ENCODE measurements at places on chromosomes 1 and 21.

DNA sequence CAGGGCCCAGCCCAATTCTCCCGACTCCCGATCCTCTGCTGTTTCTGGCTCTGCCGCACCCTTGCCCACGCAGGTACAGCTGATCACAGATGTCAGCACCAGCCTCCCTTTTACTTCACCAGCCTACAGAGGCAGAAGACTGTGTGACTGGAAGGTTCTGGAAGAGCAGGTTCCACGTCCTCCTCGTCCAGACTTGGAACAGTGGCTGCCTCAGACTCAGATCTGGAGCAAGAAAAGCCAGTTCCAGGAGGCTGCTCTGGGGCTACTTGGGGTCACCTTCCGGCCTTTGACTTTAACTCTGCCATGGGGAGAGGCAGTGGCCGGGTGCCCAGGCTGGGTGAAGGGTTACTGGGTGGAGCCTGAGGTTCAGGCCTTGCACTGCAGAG, 16.1 kb upstream of the KLHDC7A start:
- no peak for DNase-seq

DNA sequence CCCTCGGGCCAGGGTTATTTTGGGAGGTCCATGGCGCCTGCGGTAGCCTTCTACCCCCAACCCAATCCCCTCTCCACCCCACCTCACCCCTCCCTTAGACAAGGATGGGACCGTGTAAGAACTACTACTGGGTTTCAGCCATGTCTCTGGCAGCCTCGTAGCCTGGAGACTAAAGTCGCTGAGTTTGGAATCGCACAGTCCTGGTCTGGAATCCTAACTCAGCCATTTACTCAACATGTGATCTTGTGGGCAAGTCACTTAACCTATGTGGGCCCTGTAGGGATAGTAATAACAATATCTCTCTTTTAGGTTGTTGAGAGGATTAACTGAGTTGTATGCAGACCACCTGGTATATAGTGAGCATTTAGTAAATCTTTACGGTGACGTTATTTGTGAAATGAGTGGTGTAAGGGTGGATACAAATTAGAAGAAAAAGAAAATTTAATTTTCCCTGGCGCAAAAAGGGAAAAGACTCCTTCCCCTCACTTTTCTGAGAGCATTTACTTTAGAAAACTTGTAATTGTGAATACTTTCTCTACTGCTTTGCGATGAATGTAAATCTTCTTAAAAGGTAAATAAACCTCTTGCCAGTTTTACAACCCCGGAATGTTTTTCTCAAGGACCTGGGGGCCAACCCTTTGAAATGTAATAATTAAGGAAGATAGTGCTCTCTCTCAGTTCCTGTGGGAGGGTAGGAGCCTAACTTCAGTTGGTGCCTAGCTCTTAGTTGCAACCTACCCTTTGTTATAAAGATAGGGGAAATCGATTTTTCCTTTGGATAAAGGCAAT, 615 bp upstream of the MRPS15 start:
- DNase-seq: no peak

DNA sequence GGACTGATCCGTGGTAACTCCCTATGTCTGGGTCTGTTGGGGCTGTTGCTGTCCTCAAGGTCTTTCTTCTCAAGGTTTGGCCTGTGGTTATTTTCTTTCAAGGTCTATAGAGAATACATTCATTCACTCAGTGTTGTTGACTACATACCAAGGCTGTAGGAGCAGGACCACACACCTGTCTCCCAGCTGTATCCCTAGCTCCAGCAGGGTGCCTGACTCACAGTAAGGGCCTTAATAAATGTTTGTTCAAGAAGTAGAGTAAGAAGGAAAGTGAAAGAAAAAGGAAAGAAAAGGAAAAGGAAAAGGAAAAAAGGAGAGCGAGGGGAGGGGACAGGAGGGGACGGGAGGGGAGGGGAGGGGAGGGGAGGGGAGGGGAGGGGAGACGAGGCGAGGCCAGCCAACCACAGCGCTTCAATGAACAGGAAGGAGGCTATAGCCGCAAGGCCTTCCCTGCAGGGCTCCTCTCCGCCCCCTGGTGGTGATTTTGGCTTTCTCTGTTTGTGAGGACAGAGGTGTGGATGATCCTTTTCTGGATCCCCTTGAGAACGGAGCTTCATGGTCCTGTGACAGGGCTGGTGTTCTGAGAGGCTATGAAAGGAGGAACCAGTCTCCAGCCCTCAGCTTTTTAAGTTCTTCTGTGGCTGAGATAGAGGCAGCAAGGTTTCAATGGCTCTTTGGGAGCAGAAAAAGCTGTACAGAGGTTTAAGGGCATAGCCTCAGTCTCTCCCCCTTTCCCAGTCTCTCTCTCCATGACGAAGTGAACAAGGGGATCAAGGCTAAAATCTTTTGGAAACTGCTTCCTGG, 30.6 kb upstream of the LCE5A start:
- peak; percentile 33 for DNase-seq

- DNase-seq: no peak
Measured at GRCh38 chr1:156884560-156885184, 8.8 kb upstream of the PEAR1 start.

DNA sequence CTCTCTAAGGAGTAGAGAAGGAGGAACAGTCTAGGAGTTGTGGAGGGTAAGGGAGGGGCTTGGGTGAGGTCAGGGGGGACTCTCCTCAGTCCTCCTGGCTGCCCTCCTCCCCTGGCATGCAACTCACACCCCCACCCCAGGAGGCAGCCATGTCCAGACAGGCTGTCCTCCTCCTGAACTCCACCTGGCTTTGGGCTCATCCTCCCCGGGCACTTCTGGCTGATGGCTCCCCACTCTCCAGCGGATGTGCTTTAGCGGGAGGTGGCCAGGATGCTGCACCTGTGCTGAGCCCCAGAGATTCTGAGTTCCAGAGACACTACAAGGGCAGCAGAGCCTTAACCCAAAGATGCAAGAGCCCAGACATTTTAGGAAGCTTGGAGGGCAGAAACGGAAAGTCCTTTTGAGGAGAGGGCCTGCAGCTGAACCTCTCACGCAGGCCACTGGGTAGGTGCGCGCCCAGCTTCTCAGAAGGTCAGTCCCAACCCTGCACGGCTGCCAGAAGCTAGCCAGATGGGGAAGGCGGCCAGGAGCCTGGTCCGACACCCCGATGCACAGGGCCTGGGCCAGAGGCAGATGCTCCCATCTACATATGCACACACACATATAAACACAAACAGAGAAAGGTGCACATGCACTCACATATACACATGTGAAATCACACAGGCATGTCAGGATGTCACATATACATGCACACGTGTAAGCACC, 83.4 kb downstream of the PDE9A start:
- DNase-seq: no peak

DNA sequence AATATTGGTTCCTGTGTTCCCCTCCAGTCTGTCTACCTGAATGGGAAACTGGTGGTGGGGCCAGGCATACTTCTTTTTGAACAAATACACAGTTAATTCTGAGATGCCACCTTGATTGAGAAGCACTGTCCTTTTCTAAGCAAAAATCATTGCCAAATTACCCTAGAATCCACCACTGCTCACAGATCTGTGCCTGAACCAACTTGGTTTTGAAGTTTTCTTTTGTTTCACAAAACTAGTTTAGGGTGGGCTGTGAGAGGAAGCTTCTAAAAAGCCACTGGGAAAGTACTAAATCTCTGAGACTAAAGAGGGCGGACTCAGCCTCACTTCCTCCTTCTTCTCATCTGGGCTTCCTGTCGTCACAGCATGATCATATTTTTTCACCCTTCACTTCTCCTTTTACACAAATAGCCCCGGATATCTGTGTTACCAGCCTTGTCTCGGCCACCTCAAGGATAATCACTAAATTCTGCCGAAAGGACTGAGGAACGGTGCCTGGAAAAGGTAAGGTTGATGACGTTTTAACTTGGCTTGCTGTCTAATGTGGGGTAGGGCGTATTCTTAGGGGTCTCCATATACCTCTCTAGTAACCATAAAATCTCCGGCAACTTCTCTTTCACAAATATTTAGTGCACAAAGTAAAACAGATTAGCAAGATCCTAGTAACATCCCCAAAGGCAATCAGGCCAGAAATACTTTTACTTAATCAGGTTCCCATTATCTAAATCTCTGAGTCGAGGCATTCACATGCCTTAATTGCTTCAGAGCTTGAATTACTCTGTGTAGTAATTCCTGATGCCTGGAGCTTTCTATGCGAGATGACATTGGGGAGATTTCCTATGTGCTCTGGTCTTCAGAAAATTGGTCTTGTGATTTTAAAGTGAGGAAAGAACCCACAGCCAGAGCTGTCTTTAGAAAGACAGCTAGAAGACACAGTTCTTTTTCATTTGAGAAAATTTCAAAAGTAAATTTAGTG, at the start of gene CD53:
Gene CD53, plus strand, starts transcription at position 404 of the 976 bp plus-strand sequence. CDS start 18,261 bp downstream, outside the sequence.
- DNase-seq: no peak

Measured in activated CD8-positive, alpha-beta memory T cell treated with anti-CD3 and anti-CD28 coated beads for 1 hour (primary cell).